NCI-H2081 (cell line): ENCODE measurements at places on chromosomes 6 and 20.

DNA sequence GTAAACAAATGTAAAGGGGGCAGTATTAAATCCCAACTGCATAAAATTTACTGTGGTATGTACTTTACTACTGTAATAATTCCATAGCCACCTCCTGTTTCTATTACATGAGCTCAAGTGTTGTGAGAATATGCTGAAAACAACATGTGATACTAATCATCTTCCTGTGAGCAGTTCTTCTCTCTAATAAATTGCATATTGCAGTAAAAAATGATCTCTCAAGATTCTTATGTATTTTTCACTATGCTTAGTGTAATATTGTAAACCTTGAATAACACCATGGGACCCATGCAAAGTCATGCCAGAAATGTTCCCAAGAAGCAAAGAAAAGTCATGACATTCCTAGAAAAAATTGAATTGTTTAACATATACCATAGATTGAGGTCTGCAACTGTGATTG, 133.0 kb upstream of the ATXN1 start:
- DNase-seq = no peak

- DNase-seq = no peak
Observed at GRCh38 chr20:55488593-55488992, 516.7 kb downstream of the CBLN4 start.

DNA sequence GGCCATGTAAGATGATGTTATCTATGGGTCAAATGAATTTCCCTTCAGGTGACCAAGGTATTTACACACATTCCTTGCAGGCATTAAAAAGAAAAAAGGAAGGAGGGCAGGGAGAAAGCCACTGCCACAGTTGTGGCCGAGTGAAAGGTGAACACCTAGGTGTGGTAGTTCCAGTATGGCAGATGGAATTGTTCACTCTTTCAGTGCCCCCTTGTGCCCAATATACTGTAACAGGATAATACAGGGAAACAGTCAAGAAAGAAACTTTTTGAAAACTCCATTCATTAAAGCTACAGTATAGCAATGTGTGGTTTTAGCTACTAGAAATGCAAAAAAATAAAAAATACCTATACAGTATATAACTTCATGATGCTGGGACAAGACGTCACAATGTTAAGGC, 52.1 kb downstream of the BMP2 start:
- DNase-seq = peak; percentile 1

- no peak for DNase-seq
Observed at GRCh38 chr20:25300496-25301170, 52.7 kb downstream of the PYGB start.

DNA sequence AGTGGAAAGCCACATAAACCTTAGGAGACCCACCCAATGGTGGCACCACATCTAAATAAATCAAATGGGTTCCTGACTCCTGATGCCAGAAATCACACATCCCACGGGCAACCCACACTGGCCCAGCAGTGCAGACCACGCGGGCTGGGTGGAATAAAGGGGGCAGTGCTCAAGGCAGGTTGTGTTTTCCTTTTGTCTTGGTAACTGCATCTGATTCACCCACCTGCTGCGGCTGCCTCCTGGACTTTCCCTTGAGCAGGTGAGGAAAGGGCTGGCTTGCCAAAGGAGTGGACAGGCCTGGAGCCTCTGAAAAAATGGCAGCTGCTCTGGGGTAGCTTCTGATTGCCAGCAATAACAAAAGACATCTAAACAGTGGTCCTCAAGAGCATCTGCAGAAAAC, 119.5 kb upstream of the KCNK16 start:
- DNase-seq = no peak

GRCh38 chr20:40652441-40652987, 36.5 kb downstream of the MAFB start:
- DNase-seq = no peak
